A549 treated with AZD2906 at 1 μM for 4 hours (cell line): ENCODE measurements at places on chromosomes 5 and 9. TPM values are rescaled to one million over a fixed set of nuclear protein-coding genes. Genes with fewer than 3 reads are reported as not detected.

The LCN12 gene
- 0.58 to 2.4 TPM (median 1.5 TPM) in 5 replicates for total RNA-seq

The DBH gene
- total RNA-seq = not detected in 5 replicates

The TRPM6 gene
- 1.7 to 2.3 TPM (median 1.9 TPM) in 5 replicates for total RNA-seq

The SOX30 gene
- total RNA-seq = 0.03 TPM in 1 of 5 replicates, not detected in the others

The CARTPT gene
- total RNA-seq = not detected in 5 replicates

The LVRN gene
- 0.03 to 0.16 TPM (median 0.06 TPM) in 4 of 5 replicates, not detected in the other for total RNA-seq

The WDR38 gene
- total RNA-seq = 0.11 to 0.23 TPM (median 0.14 TPM) in 5 replicates

The PCDHGA10 gene
- total RNA-seq = 0.02 to 0.03 TPM in 2 of 5 replicates, not detected in the others

The ALDH1A1 gene
- total RNA-seq = 4,437 to 6,543 TPM (median 5,218 TPM) in 5 replicates

The CD274 gene
- 1.3 to 2.1 TPM (median 1.7 TPM) in 5 replicates for total RNA-seq

The NR5A1 gene
- total RNA-seq = 0.07 to 0.20 TPM (median 0.17 TPM) in 5 replicates

The FAM221B gene
- not detected in 5 replicates for total RNA-seq

The SUSD3 gene
- 0.62 to 1.5 TPM (median 0.88 TPM) in 5 replicates for total RNA-seq

The CBY3 gene
- not detected in 5 replicates for total RNA-seq

The RAD50 gene
- 24.1 to 32.0 TPM (median 27.7 TPM) in 5 replicates for total RNA-seq

The C9orf153 gene
- 0.05 to 0.39 TPM (median 0.20 TPM) in 4 of 5 replicates, not detected in the other for total RNA-seq

The SH3TC2 gene
- total RNA-seq = 0.39 to 0.92 TPM (median 0.56 TPM) in 5 replicates

The CDK7 gene
- 52.0 to 63.4 TPM (median 52.3 TPM) in 5 replicates for total RNA-seq

The SLC6A18 gene
- 0.24 TPM in 1 of 5 replicates, not detected in the others for total RNA-seq

The ST8SIA4 gene
- total RNA-seq = 0.21 to 0.49 TPM (median 0.29 TPM) in 5 replicates

The RHOBTB3 gene
- 8.1 to 11.0 TPM (median 9.1 TPM) in 5 replicates for total RNA-seq

The APBA1 gene
- 0.20 to 0.28 TPM (median 0.20 TPM) in 5 replicates for total RNA-seq

The LPAR1 gene
- 21.4 to 23.8 TPM (median 22.1 TPM) in 5 replicates for total RNA-seq

The SHOC1 gene
- total RNA-seq = not detected in 5 replicates

The OLFML2A gene
- total RNA-seq = 24.5 to 37.8 TPM (median 31.4 TPM) in 5 replicates

The PCDHA9 gene
- 0.01 TPM in 2 of 5 replicates, not detected in the others for total RNA-seq

The CCL27 gene
- total RNA-seq = 0.14 to 0.33 TPM (median 0.24 TPM) in 4 of 5 replicates, not detected in the other

The NME5 gene
- not detected in 5 replicates for total RNA-seq

The C5orf52 gene
- total RNA-seq = not detected in 5 replicates

The GNA14 gene
- total RNA-seq = 0.03 to 0.05 TPM in 2 of 5 replicates, not detected in the others
